ENCODE measurements at places on chromosomes 6 and 20.

GRCh38 chr20:37729909-37730308 is 36.1 kb downstream of the CTNNBL1 start:
- DNase-seq = no peak

GRCh38 chr6:5566718-5567117 is 305.4 kb downstream of the FARS2 start:
- DNase-seq = no peak

GRCh38 chr6:121666814-121667213 is 231.4 kb downstream of the GJA1 start:
- DNase-seq = no peak

DNA sequence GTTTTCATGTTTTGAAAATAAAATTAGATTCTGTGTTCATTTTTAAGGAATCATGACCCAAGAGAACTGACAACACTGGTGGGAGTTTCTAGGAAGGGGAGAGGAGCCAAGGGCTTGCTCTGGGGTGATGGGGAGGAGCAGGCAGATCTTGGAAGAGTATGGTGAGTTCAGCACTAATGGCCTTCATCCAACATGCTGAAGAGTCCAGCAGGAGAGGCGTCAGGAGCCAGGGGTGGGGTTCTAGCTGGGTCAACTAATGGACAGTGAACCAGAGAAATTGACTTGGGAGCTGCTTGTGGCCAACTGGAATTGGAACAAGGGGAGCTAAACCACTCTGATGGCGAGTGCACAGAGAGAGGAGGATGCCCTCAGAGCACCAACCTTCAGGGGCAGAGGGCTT is 107.1 kb downstream of the MRPL14 start:
- peak; percentile 86 for DNase-seq

GRCh38 chr20:23132930-23133559 is 46.9 kb upstream of the CD93 start:
- peak; percentile 84 for DNase-seq

- peak; percentile 76 for DNase-seq
These were observed 21.0 kb downstream of the PMEPA1 start for GRCh38 chr20:57688864-57689263.

GRCh38 chr6:90460051-90460450 is 126.8 kb downstream of the MAP3K7 start:
- DNase-seq = no peak

- no peak for DNase-seq
These were observed 1011.4 kb downstream of the KIF16B start for GRCh38 chr20:15561707-15562404.

- DNase-seq = no peak
These were observed 9.1 kb downstream of the SMPDL3A start for GRCh38 chr6:122798099-122798641.

- no peak for DNase-seq
These were observed 137.0 kb upstream of the HEY2 start for GRCh38 chr6:125612345-125612846.

GRCh38 chr6:42274898-42275297 is 57.2 kb upstream of the MRPS10 start:
- DNase-seq = no peak

DNA sequence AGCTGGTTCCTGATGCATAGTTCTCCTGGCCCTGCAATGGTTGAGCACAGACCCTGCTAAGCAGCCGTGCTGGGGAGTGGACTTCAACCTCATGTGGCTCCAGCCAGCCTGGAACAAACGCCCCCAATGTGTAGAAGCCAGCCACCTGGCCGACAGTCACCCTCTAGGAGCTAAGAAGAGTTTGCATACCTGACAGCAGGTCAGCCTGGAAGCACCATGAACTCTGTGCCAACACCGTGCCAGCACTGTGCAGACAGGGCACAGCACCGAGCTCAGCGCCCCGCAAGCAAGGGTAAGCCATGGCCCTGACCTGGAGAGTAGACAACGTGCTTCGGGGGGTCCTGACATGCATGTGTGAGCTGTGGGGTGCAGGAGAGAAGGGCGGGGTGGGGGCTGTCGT is 356.3 kb downstream of the ZFAND3 start:
- DNase-seq = no peak

DNA sequence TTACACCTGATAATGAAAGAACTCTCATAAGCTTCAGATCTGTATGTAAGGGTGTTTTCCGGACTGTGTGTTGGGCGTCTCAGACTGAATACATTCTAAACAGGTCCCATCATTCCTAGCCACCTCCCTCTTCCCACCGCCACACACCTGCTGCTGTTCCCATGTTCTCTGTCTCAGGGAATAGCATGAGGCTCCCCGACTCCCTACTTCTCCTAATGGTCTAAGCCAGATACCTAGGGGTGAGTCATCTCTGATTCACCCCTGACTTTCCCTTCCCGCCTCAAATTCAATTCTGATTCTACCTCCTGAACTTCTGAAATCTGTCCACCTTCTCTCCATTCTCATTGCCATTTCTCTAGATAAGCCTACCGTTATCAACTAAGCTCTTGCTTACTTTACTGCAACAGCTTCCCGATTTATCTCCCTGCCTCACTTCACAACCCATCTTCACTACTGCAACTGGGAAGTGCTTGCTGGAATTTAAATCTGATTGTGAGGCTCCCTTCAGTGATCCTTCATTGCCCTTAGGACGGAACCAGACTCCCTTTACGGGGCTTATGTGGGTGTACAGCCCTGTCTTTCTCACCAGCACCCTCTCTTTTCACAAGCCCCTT is 1.6 kb downstream of the TMEM14A start:
- DNase-seq = no peak

- no peak for DNase-seq
These were observed 662 bp downstream of the ENTPD6 start for GRCh38 chr20:25195962-25196785.

DNA sequence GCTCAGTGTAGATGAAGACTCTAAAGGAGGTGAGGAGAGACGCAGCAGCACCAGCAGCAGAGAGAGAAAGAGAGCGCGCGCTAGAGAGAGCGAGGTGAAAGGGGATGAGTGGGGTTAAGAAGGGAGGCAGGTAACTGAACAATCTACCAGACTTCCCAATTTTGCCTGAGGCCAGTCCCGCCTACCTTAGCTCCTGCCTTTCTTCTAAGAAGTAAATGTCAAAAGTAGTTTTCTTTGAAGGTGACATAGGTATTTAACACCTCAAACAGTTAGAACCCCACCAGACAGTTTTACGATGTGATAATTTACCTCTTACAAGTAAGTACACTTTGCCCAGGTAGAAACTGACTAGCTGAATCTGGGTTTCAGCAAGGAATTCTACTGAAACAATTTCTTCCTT is 132.0 kb upstream of the EEF1E1 start:
- DNase-seq = no peak

DNA sequence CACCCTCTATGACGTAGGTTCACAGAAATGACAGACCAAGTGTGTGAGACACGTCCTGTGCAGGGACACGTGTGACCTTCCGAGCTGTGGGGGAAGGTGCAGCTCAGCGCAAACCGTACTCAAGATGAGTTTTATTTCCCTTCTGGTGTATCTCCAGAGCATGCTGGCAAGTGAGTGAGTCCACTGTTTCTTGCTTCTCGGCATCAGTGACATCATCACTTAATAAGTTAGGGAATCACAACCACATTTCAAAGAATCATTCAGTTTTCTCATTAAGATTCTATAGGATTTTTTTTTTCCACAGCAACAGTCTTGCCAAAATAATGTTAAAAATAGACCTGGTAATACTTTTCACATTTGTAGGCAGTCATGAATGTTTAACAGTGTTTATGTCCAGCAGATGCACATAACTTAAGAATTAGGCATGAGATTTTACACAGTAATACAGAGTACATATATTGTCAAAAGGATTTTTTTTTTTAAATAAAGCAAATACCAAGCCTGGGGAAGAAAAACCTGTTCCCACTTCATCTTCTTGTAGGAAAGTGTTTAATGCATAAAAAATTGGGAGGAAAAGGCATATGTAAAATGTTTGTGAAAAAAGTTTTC is 417.8 kb downstream of the CDC5L start:
- DNase-seq = no peak

DNA sequence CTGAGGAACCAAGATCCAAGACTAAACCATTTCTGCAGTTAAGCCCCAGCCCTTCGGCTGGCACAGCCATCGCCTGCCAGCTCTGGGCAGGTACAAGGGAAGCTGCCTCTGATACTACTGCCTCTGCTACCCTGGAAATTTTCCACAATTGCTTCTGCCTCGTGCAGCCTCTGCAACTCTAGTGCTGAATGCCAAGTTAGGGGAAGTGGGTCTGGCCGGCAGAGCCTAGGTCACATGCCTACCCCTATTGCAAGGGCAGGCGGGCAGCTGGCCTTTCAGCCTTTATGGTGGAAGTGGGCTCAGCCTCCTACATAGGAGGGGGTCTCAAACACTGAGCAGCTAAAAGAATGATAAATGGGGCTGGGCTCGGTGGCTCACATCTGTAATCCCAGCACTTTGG is 44.5 kb upstream of the TULP1 start:
- DNase-seq = no peak

- no peak for DNase-seq
These were observed 464.9 kb upstream of the SOX4 start for GRCh38 chr6:21128601-21129000.

- no peak for DNase-seq
These were observed 126.4 kb upstream of the BTBD3 start for GRCh38 chr20:11791316-11791715.

DNA sequence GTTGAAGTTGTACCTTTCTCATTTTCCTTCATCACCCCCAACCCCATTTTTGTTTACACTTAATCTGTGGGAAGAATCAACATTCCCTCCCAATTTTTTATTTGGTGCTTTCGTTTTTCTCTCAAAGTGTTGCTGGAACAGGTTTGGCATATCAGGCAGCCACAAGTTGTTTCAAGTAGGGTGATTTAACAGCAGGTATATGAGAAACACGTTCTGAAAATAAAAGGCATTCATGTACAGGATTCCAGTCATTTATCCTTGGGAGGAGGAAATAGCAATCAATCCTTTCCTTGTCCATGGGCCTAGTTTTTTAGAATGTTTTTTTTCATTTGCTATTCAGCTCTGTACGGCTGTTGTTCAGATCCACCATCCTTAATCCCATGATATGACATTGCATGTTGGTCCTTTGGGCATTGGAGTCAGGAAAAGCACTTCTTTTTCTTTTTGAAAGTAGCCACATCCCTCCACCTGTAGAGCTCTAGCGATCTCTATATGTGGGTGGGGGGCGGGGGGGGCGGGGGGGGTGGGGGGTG is 120.2 kb downstream of the JARID2 start:
- no peak for DNase-seq

GRCh38 chr20:56987986-56988385 is 278.5 kb downstream of the BMP7 start:
- no peak for DNase-seq

DNA sequence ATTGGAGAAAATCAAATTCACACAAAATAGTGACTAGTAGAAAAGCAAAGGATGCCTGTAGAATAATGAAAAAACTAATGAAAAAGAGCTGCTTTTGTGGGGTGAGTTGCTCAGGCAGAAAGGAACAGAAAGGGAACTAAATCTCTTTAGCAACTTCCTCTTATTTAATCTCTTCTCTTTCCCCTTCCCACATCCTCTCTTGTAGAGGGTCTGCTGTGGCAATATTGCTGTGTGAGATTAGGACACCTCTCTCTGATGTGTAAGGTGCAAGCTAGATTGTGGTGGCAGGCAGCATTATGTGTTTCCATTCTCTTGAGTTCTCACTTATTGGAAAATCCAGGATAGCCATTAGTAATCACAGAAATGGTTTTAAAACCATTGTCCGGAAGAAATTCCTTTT is 49.7 kb downstream of the SYNE1 start:
- DNase-seq = no peak

DNA sequence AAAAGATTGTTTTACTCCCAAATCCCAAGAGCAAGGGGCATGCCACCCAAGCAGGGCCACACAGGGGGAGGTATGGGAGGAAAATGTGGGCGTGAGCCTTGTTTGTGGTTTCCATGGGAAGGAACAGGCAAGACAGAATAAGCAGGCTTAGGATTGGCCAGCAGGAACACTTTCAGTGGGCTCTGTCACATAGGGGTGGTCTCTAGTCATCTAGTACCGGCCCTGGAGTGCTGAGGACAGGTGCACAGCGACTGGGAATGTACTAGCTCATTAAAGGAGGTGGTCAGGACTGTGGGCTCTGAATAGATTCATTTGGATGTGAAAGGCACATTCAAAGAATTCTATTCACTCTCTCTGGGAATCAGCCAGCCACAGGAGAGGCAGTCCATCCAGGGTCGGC is 175.6 kb downstream of the TBC1D7 start:
- DNase-seq = no peak

All from right cardiac atrium (tissue), 5 donors.